ENCODE measurements at places on chromosomes 2 and 18. TPM values are rescaled to one million over a fixed set of nuclear protein-coding genes. Genes with fewer than 3 reads are reported as not detected.
A peak's percentile ranks its signal among the peaks of the same experiment; 100 is the strongest.

DNA sequence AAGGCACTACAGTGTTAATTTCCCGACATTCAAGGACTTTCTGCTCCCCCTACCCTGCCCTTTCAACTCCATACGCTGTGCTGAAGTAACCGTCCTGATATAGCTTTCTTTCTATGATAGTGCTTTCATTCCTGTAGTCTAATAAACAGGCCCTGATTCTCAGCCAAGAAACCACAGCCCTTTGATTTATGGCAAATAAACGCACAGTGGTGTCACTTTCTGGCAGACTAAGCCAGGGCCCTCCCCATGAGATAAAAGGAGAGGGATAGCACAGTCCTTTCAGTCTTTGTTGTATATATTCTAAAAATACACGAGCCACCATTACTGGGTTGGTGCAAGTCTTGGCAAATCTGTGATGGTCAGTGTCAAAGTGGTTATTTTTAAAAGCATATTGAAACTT, 291.2 kb downstream of the ALPK2 start:
- no peak for DNase-seq

- no peak for DNase-seq
These were observed 871.8 kb upstream of the CHAC2 start for GRCh38 chr2:52895726-52896340.

GRCh38 chr18:2656981-2657512, 1.5 kb downstream of the SMCHD1 start:
- no peak for DNase-seq

DNA sequence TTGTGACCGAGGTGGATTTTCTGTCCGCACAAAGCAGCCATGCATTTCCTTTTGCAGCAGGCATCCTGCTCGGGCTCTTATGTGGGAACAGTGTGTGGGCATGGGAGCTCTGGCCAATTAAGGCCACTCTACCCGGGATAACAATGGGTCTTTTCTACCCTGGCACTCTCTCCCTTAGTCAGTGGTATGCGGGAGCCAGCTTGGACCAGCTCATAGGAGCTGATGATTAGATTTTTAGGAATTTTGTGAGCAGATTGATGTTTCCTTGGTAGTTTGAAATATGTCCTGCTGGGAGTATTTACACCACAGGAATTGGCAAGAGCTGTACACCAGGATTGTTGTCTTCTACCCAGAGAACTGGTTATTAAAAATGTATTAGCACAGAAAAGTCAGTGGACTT, 89.3 kb downstream of the SPP2 start:
- no peak for DNase-seq

GRCh38 chr2:122244598-122245229, 489.3 kb downstream of the TSN start:
- DNase-seq = no peak

DNA sequence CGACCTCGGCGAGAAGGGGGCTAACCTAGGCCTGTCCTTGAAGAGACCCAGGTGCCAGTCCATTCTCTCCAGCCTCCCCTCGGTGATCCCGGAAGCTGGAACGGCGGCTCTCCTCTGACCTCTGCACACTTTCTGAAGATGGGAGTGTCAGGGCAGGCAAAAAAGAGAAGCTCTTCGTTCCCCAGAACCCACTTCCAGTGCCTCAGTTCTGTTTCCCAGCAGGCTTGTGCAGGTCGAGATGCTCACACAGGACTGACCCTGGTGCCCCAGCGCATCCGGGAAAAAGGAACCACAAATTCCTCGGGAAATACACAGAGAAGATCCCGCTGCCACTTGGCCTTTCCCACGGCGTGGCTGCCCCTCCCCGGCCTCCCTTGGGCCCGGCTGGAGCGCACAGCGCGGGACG, 681 bp upstream of the PTPN18 start:
- peak; percentile 37 for DNase-seq

GRCh38 chr18:63000839-63001238, 285.5 kb downstream of the PHLPP1 start:
- DNase-seq = no peak

GRCh38 chr2:3959372-3959771, 256.0 kb downstream of the DCDC2C start:
- DNase-seq = no peak

- DNase-seq = peak; percentile 91
These were observed 571 bp upstream of the GPC1 start for GRCh38 chr2:240434728-240435456.

Gene SRD5A2
- total RNA-seq = not detected

Gene GREB1
- 0.20 TPM for total RNA-seq
